ENCODE measurements at places on chromosomes 12 and 14.
A peak's percentile ranks its signal among the peaks of the same experiment; 100 is the strongest.

GRCh38 chr14:68510201-68511128 lies 282.4 kb downstream of the ZFP36L1 start:
- H3K27me3 ChIP-seq, result no peaks in the 10 kb centered on the region
- H3K4me3 ChIP-seq, result no peak overlapping the region
- DNase-seq, result peak; percentile 94
- no peaks in the 10 kb centered on the region for H3K36me3 ChIP-seq
- peaks cover 92% of the 10 kb centered on the region for H3K4me1 ChIP-seq

DNA sequence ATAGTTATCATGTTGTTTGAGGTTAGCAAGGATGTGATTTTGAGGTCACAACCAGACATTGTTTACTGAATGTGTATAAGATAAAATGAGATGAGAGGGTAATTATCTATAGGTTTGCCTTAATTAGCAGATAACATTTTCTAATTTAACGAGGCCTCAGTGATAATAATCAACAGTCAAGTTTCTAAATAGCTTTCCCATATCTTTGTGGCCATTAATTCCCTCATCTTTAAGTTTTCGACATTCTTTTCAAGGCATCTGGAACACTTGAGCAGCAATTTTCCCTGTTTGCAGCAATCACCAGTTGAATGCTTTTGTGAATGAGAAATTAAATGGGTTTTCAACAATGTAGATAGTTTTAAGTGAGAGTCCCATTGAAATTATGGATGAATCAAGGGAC lies 304.1 kb downstream of the SYT1 start:
- H3K4me1 ChIP-seq, result peaks cover 4% of the 10 kb centered on the region
- no peaks in the 10 kb centered on the region for H3K36me3 ChIP-seq
- H3K27ac ChIP-seq, result no peak overlapping the region
- DNase-seq, result no peak
- H3K4me3 ChIP-seq, result no peak overlapping the region

DNA sequence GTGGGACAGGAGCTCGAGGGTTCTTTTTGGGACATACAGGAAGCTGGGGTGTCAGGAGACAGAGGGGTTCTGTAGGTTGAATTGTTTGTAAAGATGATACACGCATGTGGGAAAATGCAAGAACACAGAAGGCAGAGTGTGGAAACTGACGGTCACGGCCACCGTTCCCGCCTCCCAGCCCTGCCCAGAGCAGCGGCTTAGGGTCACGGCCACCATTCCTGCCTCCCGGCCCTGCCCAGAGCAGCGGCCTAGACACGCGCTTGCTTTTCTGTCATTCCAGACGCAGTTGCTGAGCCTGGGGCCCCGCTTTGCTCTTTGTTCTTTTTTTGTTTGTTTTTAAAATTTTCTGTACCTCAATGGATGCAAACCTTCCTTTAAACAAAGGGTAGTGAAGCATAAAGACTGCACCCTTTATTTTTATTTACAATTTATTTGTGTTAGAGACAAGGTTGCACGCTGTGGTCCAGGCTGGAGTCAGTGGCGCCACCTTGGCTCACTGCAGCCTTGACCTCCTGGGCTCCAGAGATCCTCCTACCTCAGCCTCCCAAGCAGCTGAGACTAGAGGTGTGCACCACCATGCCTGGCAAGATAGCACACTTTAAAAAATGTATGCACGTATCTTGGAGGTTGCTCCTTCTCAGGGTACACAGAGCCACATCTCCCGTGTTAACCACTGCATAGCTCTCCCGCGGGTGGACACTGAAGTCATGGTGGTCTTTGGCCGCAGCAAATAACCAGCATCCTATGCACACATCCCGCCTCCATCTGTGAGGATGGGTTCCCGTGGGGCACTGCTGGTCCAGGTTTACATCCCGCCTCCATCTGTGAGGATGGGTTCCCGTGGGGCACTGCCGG lies 142.3 kb downstream of the ADGRD1 start:
- no peaks in the 10 kb centered on the region for H3K27me3 ChIP-seq
- H3K27ac ChIP-seq, result peak overlapping the region; percentile 35
- no peak for DNase-seq
- no peak overlapping the region for H3K4me3 ChIP-seq
- peaks cover 22% of the 10 kb centered on the region for H3K4me1 ChIP-seq
- no peaks in the 10 kb centered on the region for H3K36me3 ChIP-seq

GRCh38 chr14:104157016-104157928 lies 18.9 kb downstream of the KIF26A start:
- no peak for DNase-seq
- no peak overlapping the region for H3K4me3 ChIP-seq
- H3K27ac ChIP-seq, result no peak overlapping the region
- H3K36me3 ChIP-seq, result no peaks in the 10 kb centered on the region

DNA sequence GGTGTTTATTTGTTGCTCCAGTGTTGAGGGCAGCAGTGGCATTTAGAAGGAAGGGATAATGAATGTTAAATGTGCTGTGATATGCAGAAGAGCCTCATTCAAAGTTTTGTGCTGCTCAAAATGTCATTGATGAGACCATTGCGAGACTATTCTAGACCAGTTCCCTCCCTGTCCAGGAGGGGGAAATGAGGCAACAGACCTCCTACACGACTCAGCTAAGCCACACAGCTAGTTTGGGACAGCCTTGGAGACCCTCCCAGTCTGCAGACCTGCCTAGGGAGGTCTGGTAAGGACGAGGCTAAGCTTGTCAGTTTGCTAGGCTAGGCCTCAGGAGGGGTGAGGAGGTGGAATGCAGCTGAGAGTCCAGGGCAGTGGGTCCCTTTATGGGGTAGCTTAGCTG lies 116.0 kb downstream of the NRXN3 start:
- no peaks in the 10 kb centered on the region for H3K4me1 ChIP-seq
- H3K27ac ChIP-seq, result no peak overlapping the region

DNA sequence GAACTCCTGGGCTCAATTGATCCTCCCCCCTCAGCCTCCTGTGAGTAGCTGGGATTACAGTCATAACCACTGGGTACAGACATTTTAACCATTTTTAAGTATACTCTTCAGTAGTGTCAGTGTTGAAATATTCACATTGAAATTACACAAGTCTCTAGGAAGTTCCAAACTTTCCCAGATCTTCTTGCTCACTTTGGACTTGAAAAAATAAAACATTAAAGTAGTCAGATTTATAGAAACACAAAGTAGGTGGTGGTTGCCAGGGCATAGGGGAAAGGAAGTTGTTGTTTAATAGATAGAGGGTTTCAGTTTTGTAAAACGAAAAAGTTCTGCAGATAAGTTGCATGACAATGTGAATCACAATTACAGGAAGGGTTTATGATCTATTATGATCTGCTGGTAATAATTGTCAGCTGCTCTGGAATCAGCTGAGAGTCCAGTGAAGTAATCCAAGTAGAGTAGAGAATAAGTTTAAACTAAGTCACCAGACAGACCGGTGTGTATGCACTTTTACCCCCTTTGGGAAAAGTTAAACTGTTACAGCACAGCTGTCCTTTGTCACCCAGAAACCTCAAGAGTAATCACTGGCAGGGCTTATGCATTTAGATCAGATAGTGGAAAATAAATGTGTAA lies 27.4 kb downstream of the PCNX1 start:
- no peaks in the 10 kb centered on the region for H3K27me3 ChIP-seq
- peak overlapping the region; percentile 14 for H3K27ac ChIP-seq
- H3K4me1 ChIP-seq, result peaks cover 26% of the 10 kb centered on the region
- no peaks in the 10 kb centered on the region for H3K36me3 ChIP-seq
- no peak overlapping the region for H3K4me3 ChIP-seq

DNA sequence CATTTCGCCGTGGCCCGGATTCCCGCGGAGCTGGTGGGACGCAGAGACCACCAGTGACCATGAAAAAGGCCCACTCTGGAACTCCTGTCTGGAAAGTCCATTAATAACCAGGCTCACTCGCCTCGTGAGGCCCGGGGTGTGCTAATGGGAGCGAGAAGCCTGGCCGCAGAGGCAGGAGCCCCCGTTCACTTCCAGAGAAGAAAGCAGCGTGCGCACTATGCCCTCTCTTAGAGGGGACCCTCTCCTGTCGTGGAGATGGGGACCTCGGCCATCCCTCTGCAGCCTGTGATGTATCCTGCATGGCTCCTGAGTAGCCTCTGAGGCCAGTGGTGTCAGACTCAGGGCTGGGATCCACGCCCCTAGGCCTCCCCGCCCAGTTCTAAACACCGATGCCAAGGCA lies 134.1 kb upstream of the VRK1 start:
- H3K27me3 ChIP-seq, result no peaks in the 10 kb centered on the region
- no peak overlapping the region for H3K27ac ChIP-seq
- no peak overlapping the region for H3K4me3 ChIP-seq
- no peak for DNase-seq

DNA sequence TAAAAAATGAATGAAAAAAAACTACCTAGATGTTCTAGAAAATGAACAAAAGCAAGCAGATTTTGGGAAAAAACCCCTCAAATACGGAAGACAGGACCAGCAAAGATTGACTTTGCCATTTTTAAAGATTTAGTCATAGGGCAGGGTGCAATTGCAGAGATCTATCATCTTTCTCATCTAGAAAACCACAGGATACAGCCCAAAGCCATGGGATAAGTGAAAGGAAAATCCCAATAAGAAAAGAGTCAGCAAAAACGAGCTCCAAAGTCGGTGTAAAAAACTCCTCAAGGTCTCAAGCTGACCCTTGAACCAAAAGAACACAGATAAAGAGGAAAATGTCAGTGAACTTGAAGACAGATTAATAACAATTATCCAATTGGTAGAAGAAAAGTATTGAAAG lies 28.0 kb downstream of the CEP290 start:
- no peaks in the 10 kb centered on the region for H3K27me3 ChIP-seq
- DNase-seq, result no peak
- no peaks in the 10 kb centered on the region for H3K4me1 ChIP-seq
- H3K27ac ChIP-seq, result no peak overlapping the region

GRCh38 chr12:65525491-65526141 lies 247.1 kb downstream of the MSRB3 start:
- no peak overlapping the region for H3K4me3 ChIP-seq
- H3K36me3 ChIP-seq, result no peaks in the 10 kb centered on the region
- no peaks in the 10 kb centered on the region for H3K27me3 ChIP-seq
- H3K27ac ChIP-seq, result no peak overlapping the region
- no peak for DNase-seq

- H3K27me3 ChIP-seq, result no peaks in the 10 kb centered on the region
- peak overlapping the region; percentile 78 for H3K27ac ChIP-seq
- DNase-seq, result no peak
- H3K4me3 ChIP-seq, result no peak overlapping the region
- H3K36me3 ChIP-seq, result no peaks in the 10 kb centered on the region
- peaks cover 35% of the 10 kb centered on the region for H3K4me1 ChIP-seq
Measured at GRCh38 chr14:75311356-75311755, 32.7 kb downstream of the FOS start.

GRCh38 chr14:74846168-74846567 lies 29.8 kb downstream of the PROX2 start:
- H3K4me1 ChIP-seq, result peaks cover 12% of the 10 kb centered on the region
- no peaks in the 10 kb centered on the region for H3K27me3 ChIP-seq
- H3K4me3 ChIP-seq, result no peak overlapping the region

DNA sequence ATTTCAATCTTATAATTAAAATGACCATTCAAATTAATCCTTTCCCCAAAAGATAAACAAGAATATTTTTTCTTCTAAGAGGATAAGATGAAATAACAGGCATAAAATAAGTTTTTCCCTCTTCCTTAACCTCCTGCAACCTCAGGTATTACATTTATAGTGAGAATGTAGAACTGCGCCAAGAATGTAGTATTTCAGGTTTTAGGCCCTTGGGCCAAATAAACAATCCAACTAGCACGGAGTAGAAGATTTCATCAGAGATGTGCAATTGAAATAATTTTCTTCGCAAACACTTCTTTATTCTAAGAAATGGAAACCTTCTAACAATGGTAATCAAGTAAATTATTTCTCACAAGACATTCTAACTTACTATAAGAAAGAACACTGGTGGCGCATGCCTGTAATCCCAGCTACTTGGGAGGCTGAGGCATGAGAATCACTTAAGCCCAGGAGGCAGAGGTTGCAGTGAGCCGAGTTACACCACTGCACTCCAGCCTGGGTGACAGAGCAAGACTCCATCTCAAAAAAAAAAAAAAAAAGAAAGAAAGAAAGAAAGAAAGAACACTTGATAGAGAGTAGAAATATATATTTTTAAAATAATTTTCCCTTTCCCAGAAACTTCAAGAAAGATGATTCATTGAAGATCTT lies 100.8 kb downstream of the TAOK3 start:
- no peak for DNase-seq
- H3K4me1 ChIP-seq, result no peaks in the 10 kb centered on the region
- H3K27ac ChIP-seq, result no peak overlapping the region

DNA sequence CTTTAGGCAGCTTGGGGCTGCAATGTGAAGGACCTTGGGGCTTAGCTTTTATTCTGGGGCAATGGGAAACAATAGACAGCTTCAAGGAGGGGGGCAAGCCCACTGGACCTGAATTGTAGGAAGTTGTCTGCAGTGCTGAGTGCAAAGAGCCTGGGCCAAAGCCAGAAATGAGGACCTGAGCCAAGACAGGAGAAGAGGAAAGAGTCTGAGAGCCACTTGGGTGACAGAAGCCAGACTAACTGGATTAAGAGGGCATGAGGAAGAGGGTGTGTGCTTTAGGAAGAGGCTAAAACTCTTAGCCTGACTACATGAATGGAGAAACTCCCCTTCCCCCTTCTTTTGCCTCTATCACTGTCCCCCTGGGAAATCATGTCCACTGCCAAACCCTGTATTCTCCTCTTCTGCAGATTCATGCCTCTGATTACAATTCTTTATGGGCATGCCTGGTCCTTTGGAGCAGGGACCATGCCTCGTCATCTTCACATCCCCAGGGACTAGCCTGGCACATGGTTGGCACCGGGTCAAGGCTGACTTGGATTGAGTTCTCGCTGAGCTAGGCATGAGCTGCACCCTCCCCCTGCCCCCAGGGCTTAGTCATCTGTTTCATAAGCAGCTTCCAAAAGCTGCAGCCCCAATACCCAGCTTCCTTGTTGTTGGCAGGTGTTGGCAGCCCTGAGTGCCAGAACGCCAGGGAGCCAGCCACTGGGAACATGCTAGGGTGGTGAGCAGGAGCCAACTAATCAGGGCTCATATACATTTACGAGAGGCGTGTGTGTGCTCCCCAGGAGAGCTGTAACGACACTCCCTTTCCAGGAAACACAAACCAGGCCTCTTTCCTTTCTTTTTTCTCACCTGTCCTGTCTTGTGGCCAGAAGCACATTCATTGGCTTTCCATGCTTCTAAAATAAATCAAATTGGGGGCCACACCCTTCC lies 27.7 kb upstream of the JDP2 start:
- no peaks in the 10 kb centered on the region for H3K27me3 ChIP-seq
- peak overlapping the region; percentile 70 for H3K27ac ChIP-seq
- no peak overlapping the region for H3K4me3 ChIP-seq
- DNase-seq, result peak; percentile 95
- no peaks in the 10 kb centered on the region for H3K36me3 ChIP-seq
- H3K4me1 ChIP-seq, result peaks cover 29% of the 10 kb centered on the region

Data from vagina (tissue), 2 donors.